ENCODE measurements at places on chromosomes 5 and 9. TPM values are rescaled to one million over a fixed set of nuclear protein-coding genes. Genes with fewer than 3 reads are reported as not detected.
A peak's percentile ranks its signal among the peaks of the same experiment; 100 is the strongest.

- DNase-seq: no peak
Measured at GRCh38 chr5:179616002-179616594, 7.4 kb downstream of the HNRNPH1 start.

WNK2 gene
- not detected for total RNA-seq

UGT3A2 gene
- total RNA-seq: not detected

DNA sequence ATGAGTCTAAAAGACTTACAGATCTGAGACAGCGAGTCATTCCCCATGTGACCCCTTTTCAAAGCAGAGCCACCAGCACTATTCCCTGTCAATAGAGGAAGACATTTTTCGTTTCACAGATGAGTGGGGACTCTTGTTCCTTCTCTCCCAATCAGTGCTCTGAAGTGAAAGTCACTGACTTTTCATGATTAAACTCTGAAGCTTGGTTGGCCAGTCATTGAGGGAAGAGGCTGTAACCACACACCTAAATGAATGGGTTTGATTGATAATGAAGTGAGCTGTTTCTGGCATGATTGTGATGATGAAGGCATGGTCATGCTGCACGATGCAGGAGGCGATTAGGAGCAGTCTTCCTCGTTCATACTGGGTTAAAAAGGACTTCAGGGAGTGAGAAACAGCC is 171.9 kb downstream of the ZNF462 start:
- no peak for DNase-seq

DNA sequence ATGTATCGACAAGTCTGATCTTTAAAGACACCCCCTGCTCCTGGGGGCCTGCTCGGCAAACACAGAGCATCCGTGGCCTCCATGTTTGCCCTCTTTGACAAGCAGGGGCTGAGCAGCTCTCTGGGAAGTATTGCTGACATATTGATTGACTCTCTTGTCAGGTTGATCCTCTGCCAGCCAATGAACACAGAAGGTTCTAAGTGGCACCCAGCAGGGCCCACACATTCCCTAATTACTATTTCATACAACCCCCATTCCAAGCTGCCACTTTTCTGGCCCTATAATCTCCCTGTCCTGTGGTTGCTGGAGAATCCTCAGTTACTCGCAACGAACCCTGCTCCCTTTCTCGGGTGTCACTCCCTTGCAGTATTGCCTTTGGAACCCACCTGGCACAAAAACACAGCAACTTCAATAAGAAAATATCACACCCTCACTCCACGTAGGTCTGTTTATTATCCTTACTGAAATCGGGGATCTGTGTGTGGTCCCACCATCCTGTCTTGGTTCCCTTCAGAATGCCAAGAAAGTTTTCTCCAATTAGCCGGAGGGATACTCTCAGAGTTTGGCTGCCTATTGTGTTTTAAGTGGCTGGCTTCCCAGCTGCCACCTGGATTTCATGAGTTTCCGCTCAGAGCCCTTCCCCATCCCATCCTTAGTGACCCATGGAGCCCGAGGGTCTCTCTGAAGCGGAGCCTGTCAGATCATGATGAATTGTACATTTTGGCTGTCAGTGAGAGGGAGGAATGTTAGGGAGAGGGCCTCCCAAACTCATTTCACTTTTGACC is 249.0 kb upstream of the WWC1 start:
- DNase-seq: no peak

GDNF gene
- 0.31 TPM for total RNA-seq

GRCh38 chr5:86320266-86320665 is 297.5 kb upstream of the COX7C start:
- DNase-seq: no peak

NEUROG1 gene
- total RNA-seq: not detected

DNA sequence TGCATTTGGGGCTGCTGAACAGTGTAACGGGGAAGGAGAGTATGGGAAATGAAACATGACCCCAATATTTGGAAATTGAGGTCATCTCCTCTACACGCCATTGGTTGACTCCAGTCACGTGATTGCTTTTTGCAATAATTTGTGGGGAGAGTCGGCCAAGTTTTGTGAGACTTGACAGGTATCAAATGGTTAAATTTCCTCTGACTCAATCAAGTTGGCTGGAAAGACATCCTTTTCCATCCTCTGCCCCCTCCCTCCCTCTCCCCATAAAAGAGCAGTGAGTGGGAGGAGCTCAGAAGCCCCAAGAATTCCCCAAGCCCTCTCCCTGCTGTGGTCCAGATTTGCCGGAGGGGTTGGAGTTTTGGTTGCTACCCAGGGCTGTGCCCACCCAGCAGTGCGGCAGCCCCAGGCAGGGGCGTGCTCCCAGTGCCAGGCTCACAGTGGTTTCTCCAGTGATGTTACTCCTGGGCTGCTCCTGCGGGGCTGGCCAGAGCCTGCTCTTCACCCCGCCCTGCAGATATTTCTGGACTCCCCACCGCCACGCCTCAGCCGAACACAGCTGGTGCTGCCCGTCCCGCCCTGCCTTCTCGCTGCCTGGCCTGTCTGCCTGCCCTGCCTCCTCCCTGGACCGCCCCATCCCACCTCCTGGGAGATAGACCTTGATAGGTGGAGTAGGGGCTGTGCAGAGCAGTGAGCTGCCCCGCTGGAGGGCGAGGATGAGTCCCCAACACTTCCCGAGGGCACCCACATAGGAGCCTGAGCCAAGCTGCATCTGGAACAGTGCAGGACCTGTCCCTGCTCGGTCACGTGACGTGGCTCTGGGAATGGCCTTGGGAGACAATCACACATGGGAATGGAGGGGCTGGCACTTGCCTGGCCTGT is 3.4 kb downstream of the COL5A1 start:
- DNase-seq: peak; percentile 99

GRCh38 chr5:20692913-20693312 is 704.9 kb upstream of the CDH18 start:
- DNase-seq: no peak

CDX1 gene
- not detected for total RNA-seq

- DNase-seq: no peak
Measured at GRCh38 chr9:9615086-9615485, 997.7 kb downstream of the PTPRD start.

DNA sequence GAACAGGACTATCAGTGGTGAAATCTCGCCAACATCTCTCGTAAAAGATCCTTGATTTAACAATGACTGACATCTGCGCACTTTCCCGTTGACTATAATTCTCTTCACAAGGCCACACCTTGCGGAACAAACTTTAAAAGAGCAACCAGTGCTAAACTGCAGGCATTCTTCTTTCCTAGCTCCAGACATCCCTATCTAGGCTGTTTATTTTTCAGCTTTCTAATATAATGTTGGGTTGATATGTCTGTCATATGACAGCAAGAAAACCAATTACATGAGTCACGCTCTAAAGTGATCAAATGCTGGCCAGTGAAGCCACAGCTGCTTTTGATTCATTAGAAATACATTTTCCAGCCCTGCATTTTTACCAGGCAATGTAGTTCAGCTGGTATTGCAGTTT is 162.5 kb downstream of the ELAVL2 start:
- DNase-seq: no peak

DDX31 gene
- 11.3 TPM for total RNA-seq

DNA sequence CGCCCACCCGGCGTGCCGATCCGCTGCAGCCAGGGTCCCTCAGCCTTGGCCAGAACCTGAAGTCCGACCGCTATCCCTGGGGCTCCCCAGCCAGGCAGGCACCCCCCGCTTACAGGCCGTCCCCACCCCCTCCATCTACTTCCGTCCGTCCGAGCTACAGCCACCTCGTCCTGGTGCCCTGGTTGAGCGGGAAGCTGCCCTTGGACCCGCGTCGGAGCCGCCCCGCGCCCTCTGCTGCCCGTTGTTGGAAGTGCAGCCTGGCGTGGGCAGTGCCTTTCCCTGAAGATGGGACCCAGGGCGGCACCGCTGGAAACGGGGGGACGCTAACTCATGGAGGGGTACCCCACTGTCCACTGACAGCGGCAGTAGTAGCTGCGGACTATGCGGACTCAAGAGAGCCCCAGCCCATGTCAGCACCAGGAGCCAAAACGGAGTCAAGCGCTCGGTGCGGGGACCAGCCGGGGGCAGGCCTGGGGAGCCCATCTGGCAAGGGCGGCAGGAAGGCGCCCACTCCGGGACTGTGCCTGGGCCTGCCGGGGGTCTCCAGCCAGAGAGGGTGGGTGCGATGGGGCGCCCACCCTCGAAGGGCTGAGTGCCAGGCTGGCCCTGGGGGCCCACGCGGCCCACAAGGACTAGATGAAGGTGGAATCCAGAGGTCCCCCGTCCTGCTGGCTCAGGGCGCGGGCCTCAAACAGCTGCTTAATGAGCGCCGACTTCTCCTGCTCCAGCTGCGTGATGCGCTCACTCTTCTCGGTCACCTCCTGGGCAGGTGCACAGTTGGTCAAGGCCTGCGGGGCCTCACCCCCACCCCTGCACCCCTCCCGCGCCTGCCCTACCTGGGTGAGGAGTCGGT is 6.1 kb downstream of the SAPCD2 start:
- peak; percentile 71 for DNase-seq

DNA sequence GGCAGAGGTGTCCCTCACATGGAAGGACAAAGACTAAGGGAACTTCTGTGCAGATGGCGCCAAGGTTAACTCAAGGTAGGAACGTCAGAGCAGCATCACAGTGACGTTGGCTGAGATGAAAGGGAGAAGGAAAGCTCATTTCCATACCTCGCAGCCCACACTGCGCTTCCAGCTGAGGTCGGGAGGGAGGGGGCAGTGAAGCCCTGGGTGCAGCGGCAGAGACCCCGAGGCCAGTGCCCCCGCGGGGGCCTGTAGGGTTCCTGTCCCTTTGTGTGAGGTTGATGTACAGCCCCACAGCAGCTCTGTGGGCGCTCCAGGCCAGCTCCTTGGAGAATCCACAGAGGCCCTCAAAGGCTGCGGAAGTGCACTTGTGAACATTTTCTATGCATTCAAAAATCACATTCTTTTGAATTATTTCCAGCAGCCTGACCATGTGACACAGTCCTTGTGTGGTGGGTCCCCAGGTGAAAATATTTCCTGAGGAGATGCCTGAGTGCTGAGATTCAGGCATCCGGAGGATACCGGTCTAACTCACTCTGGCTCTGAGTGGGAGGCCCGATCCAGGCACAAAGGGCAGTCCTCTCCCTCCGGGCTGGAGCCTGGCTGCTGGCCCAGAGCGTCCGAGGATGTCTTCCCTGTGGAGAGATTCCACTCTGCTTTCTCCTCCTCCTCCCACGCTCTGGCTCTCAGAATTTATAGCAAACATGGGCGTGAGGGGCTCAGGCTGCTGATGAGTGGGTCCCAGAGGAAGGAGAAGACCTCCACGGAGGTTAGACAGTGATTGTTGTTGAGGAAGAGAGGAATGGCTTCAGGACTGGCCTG is 150.7 kb downstream of the ICE1 start:
- DNase-seq: no peak

LIX1 gene
- not detected for total RNA-seq

DNA sequence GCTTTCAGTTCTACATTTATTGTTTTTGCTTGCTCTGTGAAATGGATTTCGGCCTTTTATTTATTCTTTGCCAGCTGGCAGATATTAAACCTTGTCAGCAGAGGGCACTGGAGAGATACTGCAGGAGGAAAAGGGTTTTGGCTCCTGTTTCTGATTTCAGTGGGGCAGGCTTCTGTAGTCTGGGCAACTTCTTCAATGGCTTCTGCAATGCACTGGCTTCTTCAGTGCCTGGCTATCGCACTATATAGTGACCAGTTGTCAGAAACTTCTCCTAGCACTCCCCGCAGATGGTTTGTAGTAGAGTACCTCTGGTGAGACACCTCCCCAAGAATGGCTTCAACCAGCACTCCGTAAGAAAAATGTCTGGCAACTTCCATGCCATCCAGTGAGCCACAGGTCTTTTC is 3.2 kb upstream of the NFX1 start:
- peak; percentile 68 for DNase-seq

DNA sequence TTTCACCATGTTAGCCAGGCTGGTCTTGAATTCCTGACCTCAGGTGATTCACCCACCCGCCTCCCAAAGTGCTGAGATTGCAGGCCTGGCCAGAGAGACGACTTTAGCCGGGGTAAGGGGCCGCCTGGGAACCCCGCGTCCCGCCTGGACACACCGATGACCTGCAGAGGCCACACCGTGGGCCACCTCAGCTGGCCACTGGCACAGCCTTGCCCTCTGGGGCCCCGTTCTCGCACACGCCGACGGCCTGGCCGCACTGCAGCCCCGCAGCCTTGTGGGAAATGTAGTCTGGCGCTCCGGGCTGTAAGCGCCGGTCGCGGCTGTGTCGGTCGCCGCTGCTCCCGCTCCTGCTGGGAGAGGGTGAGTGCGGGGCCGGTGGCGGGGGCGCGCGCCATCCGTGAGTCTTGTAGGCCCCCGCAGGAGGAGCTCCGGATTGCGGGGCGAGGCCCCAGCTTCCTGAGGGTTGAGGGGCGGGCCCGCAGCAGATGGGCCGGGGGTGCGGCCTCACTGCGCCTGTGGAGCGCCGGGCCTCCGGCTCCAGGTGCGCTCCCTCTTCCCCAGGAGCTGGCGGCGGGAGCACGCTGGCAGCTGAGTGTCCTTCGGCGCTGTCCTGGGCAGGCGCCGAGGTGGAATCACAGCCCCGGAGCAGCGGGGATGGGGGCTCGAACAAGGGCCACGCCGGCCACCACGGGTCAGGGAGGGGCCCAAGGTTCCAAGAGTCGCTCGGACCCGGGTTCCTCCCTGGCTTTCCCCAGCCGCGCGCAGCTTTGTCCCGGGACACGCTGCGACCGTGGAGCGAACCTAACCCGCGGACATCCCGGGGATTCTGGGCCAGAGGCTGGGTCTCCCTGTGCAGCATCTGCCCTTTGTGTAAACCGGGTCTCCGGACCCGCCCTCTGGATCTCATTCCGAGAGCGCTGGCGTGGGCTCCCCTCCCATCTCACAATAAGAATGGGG is at the start of gene ZFP2:
Gene ZFP2, plus strand, starts transcription at position 299 of the 957 bp plus-strand sequence. CDS start 35,401 bp downstream, outside the sequence.
- no peak for DNase-seq

PNPLA7 gene
- total RNA-seq: 0.36 TPM

PCDHB15 gene
- 1.0 TPM for total RNA-seq

PCDHA9 gene
- total RNA-seq: 0.07 TPM

DNA sequence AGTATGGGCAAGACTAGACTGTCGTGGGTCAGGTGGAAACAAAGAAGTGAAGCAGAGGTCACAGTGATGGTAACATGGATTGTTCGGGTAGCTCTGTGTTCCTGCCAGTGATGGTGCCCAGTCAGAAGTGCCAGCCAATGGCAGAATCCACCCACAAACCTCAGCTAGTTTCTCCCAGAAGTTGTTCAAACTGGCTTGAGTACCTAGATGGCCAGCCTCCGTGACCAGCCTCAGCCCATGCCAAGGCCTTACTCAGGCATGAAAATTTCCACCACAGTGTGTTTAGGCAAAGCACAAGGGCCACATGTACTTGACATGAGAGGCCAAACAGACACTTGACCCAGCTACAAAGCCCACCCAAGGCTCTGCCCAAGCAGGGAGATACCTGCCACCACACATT is 19.4 kb upstream of the BTNL9 start:
- no peak for DNase-seq

NR2F1 gene
- 6.9 TPM for total RNA-seq

UBTD2 gene
- 42.4 TPM for total RNA-seq

All from A172 (cell line).